GDM1 (cell line): ENCODE measurements at places on chromosomes 5 and 9.
A peak's percentile ranks its signal among the peaks of the same experiment; 100 is the strongest.

DNA sequence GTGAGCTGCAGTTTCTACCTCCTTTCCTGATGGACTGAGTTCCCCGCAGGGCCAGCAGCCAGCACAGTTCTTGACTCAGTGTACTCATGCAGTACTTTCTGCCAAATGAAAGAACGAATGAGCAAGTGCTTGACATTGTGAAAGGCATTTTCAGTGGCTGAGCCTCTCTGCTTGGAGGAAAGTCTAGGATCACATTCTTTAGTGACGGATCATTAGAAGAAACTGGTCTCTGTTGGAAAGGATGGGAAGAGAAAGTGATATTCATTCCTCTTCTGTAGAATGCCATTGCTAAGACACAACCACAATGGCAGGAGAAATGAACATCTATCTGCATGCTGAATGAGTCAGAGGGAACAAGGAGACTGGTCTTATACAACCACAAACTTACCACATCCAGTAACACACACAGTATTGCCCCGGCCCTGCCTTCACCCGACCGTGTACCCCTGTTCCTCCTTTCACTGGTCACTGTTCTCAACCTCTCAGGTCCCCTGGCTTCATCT is 206.9 kb downstream of the CRB2 start:
- no peak for DNase-seq

GRCh38 chr9:34709196-34709978 is 549 bp downstream of the CCL21 start:
- DNase-seq: no peak

DNA sequence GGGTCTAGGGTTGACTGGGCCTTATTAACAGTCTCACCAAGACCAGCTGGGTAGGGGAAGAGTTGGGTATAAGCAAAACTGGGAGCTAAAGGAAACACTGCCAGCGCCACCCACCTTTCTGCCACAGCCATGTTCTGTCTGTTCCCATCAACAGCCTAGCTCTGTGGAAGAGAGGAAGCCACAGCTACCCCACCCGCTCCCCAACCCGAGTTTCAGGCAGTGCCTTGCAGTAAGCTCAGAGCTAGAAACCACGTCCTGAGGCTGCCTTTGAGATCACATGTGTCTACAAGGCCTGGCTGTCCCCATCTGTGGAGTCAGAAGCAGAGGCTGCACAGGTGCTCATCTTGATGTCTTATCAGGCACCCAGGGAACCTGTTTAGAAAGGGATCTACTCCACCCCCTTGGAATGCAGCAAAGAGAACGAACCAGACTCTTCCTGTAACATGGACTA is 15.3 kb downstream of the HNRNPH1 start:
- peak; percentile 35 for DNase-seq

GRCh38 chr5:35247648-35248034 is 17.4 kb upstream of the PRLR start:
- DNase-seq: no peak

DNA sequence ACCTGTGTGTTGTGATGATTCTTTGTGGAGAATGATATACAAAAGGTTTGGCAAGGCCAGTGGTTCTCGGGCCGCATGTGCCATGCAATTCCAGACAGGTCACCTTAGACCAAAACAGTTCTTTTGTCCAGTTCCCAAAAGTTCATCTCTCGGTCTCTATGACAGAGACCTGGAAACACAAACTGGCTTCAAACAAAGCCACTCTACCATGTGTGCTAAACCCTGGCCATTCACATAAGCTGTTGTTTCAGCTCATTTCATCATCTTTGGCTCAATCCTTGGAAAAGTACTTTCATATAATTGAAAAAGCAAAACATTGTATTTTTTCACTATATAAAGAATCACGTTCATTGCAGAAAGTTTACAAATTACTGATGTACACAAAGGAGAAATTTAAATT is 210.5 kb upstream of the SEMA6A start:
- no peak for DNase-seq
